ENCODE measurements at places on chromosomes 7 and 10. TPM values are rescaled to one million over a fixed set of nuclear protein-coding genes. Genes with fewer than 3 reads are reported as not detected.

GRCh38 chr7:33707427-33707826 lies 197.9 kb upstream of the BMPER start:
- H3K27me3 ChIP-seq, result no peaks in the 10 kb centered on the region
- H3K27ac ChIP-seq, result no peak overlapping the region
- no peaks in the 10 kb centered on the region for H3K36me3 ChIP-seq
- H3K4me3 ChIP-seq, result no peak overlapping the region
- DNase-seq, result no peak

DNA sequence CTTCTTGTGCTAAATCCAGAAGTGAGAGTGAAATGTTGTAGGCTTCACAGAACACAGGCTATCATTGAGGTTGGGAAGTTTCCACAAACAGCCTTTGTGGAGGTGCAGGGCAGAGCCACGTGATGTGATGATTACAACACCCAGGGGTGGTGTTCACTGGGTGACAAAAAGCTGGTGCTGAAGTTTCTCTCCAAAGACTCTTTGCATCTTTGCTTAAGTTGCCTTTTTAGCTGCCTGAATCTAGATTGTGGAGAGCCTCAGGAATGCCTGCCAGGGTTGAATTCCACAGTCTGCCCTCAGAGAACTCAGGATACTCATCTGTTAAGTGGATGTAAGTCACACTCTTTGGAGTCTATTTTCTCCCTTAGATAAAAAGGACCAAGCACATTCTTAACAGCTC lies 56.3 kb downstream of the PLXNA4 start:
- H3K4me1 ChIP-seq, result peaks cover 3% of the 10 kb centered on the region
- peaks cover 1% of the 10 kb centered on the region for H3K27me3 ChIP-seq
- no peak for DNase-seq
- H3K4me3 ChIP-seq, result no peak overlapping the region

GRCh38 chr10:86017841-86018734 lies 348.5 kb downstream of the GRID1 start:
- H3K27me3 ChIP-seq, result no peaks in the 10 kb centered on the region
- no peak overlapping the region for H3K27ac ChIP-seq
- no peak overlapping the region for H3K4me3 ChIP-seq
- H3K4me1 ChIP-seq, result no peaks in the 10 kb centered on the region
- H3K36me3 ChIP-seq, result no peaks in the 10 kb centered on the region

Gene ELN
- total RNA-seq, result 0.17 TPM

Gene ASZ1
- total RNA-seq, result not detected

Gene ZNF248
- 6.2 TPM for total RNA-seq

Gene PNLIPRP3
- not detected for total RNA-seq

Gene INHBA
- 0.10 TPM for total RNA-seq
